ENCODE measurements at places on chromosomes 11 and 22.

- no peak for DNase-seq
These were observed 54.6 kb downstream of the GRIK4 start for GRCh38 chr11:120566176-120566575.

DNA sequence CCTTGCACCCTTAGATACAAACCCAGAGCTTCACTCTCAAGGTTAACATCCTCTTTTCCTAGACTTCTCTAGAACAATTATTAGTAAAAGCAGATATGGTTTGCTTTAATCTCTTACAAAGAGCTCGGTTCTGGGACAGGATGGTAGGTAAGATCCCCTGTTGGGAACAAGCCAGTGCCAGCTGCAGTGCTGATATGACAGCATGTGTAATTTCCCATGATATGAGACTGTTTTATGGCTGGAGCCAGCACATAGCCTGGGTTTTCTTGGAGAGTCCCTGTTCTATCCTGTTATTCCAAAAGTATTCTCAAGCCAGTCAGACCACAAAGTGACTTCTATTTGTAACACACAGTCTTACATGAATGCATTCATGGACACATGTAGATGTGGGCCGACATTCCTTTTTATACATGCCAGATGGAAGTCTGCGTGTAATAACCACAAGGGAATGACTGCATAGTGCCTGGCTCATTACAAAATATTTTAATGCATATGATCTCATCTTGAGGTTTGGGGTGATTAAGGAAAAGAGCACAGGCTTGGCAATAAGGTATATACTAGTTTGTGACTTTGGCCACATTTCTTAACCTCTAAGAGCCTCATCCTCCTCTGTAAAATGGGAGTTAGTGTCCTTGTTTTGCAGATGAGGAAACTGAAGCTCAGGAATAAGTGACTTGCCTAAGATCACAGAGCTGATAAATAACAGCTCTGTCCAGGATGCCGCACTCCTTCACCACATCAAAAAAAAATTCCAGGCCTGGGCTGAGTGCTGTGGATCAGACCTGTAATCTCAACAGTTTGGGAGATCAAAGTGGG is 21.8 kb downstream of the CLMP start:
- peak; percentile 84 for DNase-seq

- DNase-seq, result no peak
These were observed 404.5 kb upstream of the LARGE1 start for GRCh38 chr22:34324763-34325162.

GRCh38 chr22:46058091-46058420 is 81.1 kb upstream of the WNT7B start:
- no peak for DNase-seq

- no peak for DNase-seq
These were observed 73.5 kb upstream of the TENM4 start for GRCh38 chr11:79514290-79514689.
